Esophagus muscularis mucosa (tissue), 4 donors: ENCODE measurements at places on chromosomes 5 and 9.

DNA sequence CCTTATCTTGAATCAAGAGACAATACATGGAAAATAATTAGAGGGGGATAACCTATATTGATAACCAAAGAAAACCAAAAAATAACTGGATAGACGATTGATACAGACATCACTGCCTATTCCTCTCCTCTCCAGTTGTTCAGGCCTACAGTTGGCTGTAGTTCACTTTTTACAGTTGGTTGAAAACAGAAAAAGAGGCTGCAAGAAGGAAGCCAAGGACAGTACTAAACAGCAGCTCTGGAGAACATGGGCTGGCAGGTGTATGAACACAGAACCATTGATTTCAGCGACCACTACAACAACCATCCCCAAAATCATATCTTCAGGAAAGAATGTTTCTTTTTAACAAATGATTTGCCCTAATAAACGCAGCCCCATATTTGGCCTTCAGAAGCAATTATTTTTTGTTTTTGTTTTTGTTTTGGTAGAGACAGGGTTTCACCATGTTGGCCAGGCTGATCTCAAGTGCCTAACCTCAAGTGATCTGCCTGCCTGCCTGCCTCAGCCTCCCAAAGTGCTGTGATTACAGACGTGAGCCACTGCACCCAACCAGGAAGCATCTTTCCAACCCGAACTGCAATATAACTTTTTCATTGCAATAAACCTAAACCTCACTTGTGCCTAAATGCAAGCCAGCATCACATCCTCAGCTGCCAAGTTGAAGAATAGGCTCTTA lies 64.3 kb downstream of the MLLT3 start:
- no peak for DNase-seq

DNA sequence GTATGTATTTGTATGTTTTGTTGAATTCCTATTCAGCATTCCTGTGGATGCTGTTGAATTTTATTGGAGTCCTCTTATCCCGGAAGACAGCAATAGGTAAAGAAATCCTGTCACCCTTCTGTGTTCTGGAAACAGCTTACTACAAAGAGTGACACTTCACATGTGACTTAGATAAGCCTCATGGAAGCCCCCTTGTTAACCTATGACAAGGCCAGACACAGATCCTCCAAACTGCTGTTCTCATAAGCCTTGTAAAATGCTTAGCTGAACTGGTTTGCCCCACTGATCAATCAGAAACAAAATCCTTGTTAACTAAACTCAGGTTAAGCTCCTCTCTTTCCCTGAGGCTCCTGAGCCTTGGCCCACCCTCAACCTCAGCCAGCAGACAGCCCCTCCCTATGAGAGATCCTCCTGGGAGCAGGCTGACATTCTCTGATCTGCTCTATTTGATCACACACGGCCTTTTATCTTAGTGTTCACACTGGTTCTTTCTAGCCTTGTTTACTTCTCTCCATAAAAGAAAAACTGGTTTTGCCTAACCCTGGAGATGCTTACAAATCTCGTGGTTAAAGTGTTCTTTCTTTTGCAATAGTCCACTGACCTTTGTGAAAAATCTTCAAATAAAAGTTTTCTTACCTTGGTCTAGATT lies 29.4 kb upstream of the ATP6V1G1 start:
- DNase-seq: no peak

- DNase-seq: no peak
Measured at GRCh38 chr5:154771383-154771901, 16.3 kb downstream of the LARP1 start.

DNA sequence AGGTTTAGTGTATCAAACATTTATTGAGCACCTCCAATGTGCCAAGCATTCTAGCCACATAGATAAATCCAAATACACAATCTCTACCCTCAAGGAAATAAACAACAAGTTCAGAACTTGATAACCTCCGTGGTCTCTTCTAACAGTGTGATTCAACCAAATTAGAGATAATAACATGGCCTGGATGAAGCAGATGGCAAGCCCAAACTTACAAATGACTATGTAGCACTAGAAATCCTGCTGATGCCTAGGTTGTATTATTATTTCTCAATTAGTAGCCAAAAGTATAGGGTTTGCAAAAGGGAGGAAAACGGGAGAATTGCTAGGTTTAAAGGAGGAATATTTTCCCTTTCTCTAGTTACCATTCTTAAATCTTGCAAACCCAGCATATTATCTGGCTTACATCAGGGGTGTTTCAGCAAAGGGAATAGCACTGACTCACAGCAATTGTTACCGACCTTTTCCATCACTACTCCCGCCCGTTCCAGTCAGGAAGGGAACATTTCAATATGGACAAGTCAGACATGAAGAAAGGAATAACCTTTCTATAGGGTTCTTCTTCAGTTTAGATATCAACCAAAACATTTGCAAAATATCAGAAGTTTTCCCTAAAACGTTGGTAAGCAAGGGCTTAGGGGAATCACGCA lies 2.3 kb downstream of the DPYSL3 start:
- DNase-seq: no peak

- DNase-seq: no peak
Measured at GRCh38 chr5:68426586-68426985, 211.0 kb downstream of the PIK3R1 start.

DNA sequence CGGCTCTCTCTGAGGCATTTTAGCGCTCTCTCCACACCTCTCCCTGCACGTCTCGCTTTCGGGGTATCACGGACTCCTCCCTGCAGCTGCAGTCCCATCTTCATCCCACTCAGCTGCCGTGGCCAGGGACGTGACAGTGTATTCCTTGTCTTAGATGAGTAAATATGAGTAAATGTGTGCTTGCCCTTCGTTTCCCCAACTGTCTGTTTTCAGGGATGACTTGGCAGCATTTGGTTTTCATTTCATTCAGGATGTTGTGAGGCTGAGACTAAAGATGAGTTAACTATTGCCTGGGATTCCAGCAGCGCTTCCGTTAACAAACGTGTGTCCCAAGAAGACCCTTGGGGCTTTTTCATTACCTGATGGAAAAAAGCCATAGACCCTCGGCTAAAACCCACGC lies 29.5 kb downstream of the GDNF start:
- DNase-seq: no peak
